ENCODE measurements at places on chromosomes 1 and 21.

DNA sequence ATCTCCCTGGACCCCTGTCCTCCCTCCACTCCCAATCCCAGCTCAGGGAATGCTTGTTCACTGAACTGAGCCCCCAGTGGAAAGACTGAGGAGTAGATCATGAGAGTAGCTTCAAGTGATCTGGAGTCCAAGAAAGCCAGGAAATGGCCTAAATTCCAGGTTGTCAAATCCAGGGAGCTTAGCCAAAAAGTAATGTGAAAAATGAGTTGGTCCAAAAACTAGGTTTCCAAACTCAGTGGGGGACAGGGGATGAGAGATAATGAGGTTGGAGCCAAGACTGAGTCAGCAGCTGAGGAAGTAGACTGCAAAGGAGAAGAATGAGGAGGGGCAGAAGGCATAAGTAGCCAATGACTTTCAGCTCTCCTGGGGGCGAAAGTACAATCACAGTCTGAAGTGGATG is 284.1 kb upstream of the BEND5 start:
- no peak for DNase-seq

DNA sequence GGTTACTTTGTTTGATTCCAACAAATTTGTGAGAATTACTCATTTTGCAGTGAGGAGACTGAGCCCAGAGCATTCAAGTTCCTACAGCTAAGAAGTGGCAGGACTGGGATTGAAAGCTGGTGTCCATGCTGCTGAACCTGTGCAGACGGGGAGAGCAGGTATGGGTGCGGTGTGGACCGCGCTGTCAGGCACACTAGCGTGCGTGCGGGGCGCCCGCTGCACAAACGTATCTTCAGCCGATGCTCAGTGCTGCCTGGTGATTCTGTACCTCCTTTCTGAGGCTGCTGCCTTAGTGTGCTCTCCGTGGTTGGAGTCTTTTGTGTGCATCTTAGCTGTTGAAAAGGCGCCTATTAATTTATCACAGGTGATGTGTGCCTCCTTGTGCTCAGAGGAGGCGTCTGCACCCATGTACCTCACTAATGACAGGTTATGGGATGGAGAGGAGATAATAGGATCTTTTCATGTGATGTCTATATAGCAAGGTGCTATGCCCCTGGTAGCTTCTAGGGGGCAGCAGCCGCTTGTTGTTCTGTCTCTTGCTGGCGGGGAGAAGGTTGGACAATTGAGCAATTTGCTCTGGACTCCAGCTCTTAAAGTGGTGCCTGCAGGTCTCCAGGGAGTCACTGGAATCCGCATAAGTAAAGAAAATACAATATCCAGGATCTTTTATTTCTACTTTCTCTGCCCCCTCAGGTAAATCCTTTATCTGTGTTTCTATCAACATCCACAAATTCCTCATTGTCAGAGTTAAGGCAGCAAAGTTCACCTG is 32.5 kb downstream of the PEX14 start:
- DNase-seq: no peak

GRCh38 chr1:203407296-203407695 is 56.4 kb upstream of the FMOD start:
- no peak for DNase-seq

DNA sequence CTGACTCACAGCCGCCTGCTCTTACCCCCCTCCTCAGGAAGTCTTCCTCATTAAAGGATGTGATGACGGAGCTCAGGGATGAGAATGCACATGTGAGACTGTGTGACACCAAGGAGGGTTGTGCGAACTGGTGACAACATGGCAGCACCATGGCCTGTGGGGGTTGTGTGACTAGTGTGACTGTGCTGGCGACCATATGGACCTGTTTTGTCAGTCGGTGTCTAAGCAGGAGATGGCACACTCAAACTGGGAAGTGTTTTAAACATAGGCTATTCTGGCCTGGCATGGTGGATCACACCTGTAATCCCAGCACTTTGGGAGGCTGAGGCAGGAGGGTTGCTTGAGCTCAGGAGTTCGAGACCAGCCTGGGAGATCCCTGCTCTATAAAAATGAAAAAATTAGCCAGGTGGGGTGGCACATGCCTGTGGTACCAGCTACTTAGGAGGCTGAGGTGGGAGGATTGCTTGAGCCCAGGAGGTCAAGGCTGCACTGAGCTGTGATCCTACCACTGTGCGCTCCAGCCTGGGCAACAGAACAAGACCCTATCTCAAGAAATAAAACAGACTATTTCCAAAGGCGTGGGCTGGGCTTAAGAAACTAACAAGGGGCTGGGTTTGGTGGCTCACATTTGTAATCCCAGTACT is 7.4 kb downstream of the TRNP1 start:
- DNase-seq: no peak

DNA sequence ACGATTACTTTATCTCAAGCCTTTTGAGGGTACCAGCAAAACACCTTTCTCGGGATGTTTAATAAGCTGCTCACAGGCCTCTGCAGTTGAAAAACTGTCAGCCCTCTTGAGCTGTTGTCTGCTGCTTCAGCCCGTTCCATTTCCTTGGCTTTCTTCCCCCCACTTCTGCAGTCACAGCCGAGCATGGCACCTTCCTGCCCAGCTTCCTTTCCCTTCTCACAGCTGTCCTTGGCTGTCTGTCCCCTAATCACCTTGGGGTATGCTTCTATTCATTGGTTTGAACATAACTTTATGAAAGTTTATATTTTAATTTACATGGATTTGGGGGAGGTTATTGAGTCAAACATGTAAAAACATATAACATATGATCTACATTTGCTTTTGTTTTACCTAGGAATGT is 6.9 kb upstream of the PROX1 start:
- no peak for DNase-seq

GRCh38 chr1:32636914-32637645 is 13.3 kb downstream of the ZBTB8OS start:
- peak; percentile 27 for DNase-seq

DNA sequence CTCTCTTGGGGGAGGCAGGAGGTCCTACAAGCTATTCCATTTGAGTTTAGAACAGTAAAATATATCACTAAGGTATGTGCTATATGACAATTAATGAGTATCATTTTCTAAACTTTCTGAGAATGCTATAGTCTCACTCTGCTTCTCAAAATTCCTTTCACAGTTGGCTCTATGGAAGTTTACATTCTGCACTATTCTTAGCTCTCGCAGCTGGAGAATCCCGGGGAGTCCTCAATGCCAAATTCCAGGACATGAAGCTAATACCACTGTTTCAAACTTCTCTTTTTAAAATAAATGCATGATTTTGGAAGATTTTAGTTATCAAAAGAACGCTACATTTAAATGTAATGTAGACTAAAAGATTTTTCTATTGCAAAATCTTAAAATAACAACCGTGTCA is 22.4 kb upstream of the PALMD start:
- no peak for DNase-seq

- no peak for DNase-seq
Measured at GRCh38 chr1:198638894-198639635, at the start of gene PTPRC. PTPRC (plus strand) TSS chr1:198639040; CDS start chr1:198639269, 229 bp downstream.

GRCh38 chr1:218813237-218813636 is 360.4 kb upstream of the LYPLAL1 start:
- no peak for DNase-seq

Data from neuronal stem cell (in vitro differentiated cells).